ENCODE measurements at places on chromosomes 5 and 9.

DNA sequence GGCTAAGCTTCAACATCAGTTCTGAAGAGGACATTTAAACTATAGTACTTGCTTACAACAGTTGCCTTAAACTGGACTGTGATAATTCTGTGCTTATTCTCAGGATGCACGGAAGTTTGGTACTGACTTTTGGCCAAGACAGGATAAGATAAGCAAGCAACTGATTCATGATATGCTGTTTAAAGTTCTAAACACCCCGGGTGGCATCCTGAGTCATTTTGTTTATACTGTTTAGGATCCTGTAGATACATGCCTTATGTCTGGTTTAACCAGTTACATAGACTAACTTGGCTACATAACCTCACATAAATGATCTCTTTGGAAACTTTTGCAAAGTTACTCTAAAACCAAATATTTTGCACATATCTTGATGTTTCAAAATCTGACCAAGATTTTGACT lies 95.9 kb downstream of the CDH9 start:
- DNase-seq: no peak

- DNase-seq: no peak
Measured at GRCh38 chr5:133250527-133250926, 198.7 kb downstream of the HSPA4 start.

GRCh38 chr5:127353796-127354195 lies 63.2 kb downstream of the MEGF10 start:
- DNase-seq: no peak

DNA sequence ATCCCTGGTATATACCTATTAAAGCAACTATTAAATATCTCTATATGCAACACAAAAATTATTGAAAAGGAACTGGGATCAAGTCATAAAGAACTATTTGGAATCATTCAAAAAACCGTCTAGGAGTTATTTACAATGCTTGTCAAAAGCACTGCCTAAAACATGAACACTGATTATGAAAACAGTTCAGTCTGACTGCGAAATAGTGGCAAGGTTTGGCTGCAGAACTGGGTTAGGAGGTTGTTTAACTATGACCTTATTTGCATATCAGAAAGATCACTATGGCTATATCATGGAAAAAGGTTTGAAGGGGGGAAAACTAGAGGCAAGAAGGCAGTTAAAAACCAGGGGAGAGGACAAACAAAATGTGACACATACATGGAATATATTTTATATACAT lies 12.0 kb downstream of the FBXW2 start:
- DNase-seq: no peak

GRCh38 chr5:1168796-1169195 lies 32.6 kb upstream of the SLC6A19 start:
- DNase-seq: no peak

- no peak for DNase-seq
Measured at GRCh38 chr9:134605351-134605965, 36.1 kb upstream of the COL5A1 start.

GRCh38 chr5:54325610-54326311 lies 15.4 kb upstream of the ARL15 start:
- no peak for DNase-seq

DNA sequence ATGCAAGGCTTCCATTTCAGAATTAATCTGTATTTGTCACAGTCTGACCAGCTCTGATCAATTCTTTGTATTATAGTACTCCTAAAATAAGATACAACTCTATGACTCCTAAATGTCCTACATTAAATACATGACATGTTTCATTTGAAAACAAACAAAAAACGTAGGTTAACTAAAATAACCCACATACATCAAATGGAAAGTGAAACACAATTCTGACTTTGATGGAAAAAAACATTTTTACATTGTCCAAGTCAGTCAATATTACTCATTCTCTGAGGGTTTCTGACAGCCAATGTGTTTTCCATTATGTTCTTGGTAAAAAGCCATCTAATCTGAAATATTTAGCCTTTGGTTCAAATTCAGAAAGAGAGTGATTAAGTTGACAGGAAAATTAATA lies 8.7 kb downstream of the HMGCS1 start:
- DNase-seq: no peak

DNA sequence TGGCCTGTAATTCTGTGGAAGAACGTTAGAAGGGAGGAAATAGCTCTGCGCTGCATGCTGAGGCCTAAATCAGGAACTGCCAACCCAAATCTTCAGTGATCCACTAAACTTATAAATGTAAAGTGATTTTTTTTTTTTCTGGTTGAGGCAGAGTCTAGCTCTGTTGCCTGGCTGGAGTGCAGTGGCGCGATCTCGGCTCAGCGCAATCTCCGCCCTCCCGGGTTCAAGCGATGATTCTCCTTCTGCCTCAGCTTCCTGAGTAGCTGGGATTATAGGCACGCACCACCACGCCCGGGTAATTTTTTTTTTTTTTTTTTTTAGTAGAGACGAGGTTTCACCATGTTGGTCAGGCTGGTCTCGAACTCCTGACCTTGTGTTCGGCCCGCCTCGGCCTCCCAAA lies 717.4 kb upstream of the FAM174A start:
- no peak for DNase-seq

DNA sequence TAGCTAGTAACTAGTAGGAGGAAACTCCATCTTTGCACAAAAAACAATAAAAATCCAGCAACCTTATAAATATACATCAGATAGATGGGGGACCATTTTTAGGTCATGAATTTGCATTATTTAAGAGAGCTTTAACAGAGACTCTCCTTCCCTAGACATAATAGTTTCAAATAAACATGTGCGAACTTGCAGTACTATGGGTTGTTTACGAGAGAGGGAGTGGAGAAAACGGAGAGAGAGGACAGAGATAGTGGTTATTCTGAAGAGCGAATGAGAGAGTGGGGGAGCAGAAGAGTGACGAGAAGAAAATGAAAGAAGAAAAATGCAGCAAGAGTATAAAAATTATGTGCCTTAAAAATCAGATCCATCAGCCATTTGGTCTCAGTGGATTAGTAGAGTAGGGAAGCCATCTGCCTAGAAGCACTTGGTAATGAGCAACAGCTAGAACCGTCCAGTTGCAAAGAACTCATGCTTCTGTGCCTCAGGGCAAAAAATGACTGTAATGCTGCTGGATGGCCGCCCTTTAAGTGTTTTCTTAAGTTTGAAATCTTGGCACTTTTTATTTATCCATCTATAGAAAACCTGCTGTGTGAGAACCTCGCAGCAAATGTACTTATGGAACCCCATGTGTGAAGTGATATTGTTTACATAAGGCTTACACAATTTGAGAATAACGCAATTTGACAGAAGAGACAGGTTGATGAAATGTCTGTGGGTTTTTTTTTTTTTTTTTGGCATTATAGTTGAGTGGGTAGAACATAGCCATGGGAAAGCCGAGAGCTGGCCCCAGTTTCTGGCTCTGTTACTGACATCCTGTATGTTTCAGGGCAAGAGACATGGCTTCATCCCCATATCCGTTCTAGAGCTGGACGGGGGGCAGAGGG lies 95.6 kb upstream of the ZNF608 start:
- DNase-seq: no peak

DNA sequence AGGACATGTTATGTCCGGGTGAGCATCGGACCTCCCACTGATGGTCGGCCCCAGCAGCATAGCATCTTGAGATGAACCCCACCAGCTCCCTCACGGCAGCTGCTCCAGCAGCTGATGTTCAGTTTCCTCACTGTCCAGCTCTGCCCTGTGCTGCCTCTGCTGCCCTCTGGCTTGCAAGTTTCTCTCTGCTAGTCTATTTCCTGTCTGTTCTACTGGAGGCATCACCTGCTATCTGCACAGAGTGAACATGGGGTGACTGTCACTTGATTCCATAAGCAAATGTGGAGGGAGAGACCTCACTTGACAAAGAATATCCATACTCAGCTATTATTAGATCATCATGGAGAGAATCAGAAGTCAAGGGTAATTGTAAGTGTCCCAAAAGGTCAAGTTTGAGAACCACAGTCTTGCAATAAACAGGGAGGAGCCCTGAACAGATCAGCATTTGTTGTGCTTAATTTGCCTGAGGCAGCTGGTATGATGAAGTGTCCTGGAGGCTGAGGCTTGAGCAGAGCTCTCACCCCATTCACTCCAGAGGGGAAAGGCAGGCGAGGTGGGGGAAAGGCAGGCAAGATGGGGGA lies 702.8 kb downstream of the SEMA5A start:
- peak; percentile 99 for DNase-seq

DNA sequence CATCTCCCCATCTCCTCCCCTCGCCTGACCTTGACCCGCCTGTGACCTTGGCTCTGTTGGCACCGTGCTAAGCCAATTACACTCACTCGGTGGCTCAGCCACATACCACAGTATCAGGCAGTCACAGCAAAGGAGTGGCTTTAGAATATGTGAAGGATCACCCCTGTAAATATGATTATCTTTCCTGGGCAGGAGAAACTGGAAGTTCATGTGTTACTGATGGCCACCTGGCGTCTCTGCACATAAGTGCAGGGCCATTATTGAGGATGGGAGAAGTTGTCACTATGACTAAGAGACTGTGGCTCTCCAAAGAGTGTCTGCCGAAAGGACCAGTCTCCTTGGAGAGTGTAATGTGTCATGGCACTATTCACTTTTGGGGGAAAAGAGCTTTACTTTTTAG lies 116.9 kb upstream of the S1PR3 start:
- DNase-seq: no peak

DNA sequence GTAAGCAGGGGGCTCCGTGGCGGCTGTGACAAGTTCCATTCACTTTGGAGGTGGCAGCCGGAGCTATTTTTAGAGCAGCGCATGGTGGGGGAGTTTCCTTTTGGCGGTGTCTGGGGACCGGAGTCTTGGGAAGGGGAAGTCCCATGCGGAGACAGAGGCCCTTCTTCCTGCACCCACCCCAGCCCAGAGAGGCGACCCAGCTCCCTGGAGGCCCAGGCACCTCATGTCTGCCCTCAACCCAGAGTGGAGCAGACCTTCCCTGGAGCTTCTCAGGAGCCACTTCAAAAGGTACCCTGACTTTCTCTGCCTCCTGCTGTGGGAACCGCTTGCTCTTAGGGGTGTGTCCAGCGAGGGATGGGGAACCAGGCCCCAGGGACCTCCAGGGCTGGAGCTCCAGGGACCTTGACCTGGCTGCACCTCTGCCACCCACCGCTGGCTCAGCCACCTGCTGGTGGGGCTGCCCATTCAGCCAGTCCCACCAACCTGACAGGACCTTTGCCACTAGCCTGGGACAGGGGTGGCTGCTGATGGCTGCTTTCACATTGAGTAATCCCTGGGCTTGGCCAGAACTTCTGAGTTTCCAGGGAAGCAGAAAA lies 34.1 kb downstream of the NEK6 start:
- DNase-seq: no peak

DNA sequence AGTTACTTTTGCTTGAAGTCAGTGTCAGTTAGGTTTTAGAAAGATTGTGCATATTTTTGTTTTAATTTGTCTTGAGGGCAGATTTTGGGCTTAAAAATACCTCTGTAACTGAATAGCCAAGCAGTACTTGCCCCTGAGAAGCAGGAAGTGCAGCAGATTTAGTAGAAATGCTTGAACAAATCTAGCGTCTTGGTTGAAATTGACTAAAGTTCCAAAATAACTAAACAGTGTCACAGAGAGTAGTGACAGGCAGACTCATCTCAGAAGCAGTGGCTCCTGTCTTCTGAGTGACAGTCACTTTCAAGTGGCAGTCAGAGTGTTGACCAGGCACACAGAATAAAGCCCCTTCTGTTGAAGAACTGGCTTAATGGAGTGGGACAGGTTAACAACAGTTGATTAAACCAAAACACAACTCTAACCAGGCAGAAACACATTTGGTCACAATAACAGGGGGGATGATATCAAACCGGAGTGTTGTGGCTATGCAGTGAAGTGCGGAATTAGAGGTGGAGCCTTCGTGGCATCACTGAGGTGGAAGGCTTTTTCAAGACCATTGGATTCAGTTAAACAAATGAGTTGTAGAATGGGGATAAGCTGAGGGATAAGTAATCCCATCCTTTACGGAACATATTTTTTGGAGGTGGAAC lies 29.1 kb downstream of the TRIO start:
- DNase-seq: no peak

- no peak for DNase-seq
Measured at GRCh38 chr5:131538177-131538593, 96.8 kb downstream of the RAPGEF6 start.

DNA sequence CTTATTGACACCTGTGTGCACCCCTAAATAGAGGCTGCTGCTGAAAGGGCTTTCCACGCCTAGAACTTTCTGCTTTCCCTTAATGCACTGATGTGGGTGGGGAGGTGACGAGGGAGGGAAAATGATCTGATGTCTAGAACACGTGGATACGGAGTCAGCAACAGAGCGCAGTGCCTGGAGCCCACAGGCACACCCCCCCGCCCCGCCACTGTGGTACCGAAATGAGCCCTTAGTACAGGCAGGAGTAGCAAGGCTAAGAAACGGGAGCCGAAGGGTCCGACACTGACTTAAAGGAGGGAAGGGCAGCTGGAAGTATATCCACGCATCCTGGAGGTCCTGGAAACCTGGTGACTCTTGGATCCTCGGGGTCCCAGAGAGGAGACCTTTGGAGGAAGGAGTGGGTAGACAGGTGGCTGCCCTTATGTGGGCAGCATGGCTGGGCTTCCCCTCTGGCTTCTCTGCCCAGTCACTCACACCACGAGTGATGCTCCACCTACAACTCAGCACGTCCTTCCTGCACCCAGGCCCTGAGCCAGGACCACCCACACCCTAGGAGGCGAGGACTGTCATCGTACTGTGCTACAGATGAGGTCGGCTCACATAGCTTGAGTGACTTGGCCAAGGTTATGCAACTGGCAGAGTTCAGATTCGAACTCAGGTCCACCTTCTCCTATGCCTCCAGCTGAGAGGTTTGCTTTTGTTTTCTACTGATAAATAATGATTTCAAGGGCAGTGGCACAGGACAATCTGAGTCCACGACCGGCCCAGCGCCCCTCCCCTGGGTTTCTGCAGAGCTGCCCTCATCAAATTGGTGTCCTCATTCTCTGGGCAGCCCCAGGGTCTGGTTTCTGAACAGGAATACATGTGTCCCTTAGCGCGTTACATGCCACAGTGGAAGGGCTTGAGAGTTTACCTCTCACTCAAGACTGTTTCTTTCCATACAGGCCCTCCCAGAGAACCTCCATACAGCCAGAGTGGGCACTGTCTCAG lies 4.7 kb upstream of the VAV2 start:
- no peak for DNase-seq

GRCh38 chr5:143143973-143144372 lies 259.5 kb downstream of the NR3C1 start:
- DNase-seq: no peak

DNA sequence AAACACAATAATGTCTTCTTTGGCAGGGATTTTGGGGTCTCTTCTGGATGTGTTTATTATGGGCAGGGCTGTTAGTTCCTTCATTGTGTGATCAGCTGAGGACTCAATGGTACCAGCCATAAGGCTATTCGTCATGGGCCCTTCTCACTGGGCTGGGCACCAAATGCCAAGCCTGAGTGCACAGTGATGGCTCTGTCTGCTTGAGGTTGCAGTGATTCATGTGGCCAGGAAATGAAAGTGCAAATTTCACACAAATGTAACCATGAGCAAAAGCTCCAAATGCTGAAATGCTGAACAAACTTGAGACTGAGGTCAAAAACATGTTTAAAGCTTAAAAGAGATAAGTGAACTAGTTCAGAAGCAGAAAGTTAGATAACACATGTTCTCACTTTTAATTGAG lies 191.0 kb downstream of the TARS1 start:
- peak; percentile 88 for DNase-seq

- DNase-seq: no peak
Measured at GRCh38 chr5:60613826-60614225, 86.1 kb downstream of the DEPDC1B start.

Measured in foreskin melanocyte (primary cell).